Caco-2 (cell line): ENCODE measurements at places on chromosomes 12 and 14.

DNA sequence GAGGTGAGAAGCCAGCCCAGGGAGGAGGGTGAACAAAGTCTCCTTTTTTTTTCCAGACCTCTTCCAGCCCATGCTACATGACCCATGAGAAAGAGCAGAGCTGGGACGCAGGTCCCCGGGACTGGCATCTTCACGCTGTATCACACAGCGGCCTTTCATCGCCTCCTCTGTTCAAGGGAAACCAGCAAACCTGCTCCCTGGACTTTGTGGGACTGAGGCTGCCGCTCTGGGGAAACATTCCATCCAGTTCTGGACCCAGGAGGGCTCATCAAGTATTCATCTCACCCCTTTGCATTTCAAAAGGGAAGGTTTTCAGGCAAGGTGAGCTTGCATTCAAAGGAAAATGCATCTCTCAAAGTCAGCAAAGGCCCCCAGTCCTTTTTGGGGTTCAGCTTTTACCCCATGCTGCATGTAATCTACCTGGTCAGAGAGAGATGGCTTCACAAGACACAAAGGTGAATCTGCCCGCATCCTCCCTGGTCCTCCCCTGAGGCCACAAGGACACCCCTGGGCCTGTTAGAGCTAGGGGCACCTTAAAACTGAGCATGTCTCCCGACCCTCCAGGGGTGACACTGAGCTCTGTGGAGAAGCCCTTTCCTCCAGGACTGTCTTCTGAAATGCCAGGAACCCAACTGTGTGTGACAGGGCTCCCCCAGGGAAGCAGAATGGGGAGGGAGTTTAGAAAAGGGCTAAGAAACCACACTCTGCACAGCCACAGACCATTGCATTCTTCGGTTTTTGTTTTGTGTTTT lies 21.2 kb upstream of the MEG3 start:
- no peak for DNase-seq

DNA sequence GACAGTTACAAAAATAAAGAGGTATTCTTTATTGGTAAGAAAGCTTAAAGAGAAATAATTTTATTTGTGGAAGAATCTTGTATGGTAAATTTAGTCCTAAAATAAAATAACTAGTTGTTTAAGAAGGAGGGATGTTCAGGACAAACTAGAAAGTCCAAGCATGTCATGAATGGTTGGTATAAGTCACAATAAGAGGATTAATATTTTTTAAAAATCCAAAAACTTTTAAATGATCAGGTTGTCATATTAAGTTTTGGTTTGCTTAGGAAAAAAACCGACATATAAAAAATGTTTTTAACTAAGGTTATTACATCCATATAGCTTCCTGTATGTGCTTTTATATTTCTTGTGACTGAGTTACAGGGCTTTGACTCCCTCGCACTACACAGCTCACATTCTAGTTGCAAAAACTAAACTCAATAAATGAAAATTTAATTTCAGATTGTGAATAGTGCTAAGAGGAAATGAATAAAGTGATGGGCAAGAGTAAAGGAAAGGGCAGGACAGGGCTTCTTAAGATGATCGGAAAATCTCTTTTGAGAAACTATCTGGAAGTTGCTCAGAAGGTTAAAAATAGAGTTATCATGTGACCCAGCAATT lies 80.7 kb upstream of the METAP2 start:
- no peak for DNase-seq

- peak; percentile 27 for DNase-seq
These were observed 6.1 kb upstream of the FAIM2 start for GRCh38 chr12:49909826-49910225.

GRCh38 chr14:81676395-81676794 lies 142.7 kb upstream of the SEL1L start:
- DNase-seq, result no peak

- no peak for DNase-seq
These were observed 100.3 kb upstream of the PLEKHG7 start for GRCh38 chr12:92602476-92602875.

DNA sequence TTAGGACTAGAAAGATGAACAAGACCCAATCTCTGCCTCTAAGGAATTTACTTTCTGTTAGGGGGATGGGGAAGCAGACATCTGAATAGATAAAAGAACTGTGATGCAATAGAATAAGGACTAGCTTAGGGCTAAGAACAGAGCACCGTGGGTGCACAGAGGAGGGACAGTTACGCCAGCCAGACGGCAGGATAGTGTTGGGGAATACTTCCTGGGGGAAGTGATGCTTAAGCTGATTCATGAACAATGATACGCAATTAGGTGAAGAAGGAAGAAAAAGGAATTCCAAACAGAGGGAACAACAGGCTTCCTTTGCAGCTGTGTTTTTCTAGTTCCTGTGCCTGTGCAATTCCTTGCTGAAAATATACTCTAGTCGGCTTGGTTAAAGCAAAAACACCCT lies 501.1 kb downstream of the APAF1 start:
- no peak for DNase-seq

- DNase-seq, result no peak
These were observed 331.7 kb downstream of the SOX5 start for GRCh38 chr12:23617749-23618148.

GRCh38 chr12:127293507-127294310 lies 973.3 kb upstream of the TMEM132C start:
- DNase-seq, result peak; percentile 59

GRCh38 chr12:2110127-2110526 lies 57.3 kb downstream of the CACNA1C start:
- DNase-seq, result no peak

DNA sequence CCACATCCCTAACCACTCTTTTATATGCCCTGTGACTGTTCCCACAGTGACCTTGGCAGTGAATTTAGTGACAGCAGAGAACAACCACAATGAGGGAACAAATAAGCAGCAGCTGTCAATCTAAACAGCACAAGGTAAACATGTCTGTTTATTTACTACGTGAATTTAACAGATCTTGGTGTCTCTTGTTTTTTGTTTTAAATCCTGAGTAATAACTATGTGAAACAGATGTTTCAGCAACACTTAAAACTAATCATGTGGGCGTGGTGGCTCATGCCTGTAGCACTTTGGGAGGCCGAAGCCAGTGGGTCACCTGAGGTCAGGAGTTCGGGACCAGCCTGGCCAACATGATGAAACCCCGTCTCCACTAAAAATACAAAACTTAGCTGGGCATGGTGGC lies 17.0 kb upstream of the CFAP54 start:
- DNase-seq, result no peak

GRCh38 chr12:39235990-39236767 lies 206.7 kb downstream of the KIF21A start:
- DNase-seq, result no peak

DNA sequence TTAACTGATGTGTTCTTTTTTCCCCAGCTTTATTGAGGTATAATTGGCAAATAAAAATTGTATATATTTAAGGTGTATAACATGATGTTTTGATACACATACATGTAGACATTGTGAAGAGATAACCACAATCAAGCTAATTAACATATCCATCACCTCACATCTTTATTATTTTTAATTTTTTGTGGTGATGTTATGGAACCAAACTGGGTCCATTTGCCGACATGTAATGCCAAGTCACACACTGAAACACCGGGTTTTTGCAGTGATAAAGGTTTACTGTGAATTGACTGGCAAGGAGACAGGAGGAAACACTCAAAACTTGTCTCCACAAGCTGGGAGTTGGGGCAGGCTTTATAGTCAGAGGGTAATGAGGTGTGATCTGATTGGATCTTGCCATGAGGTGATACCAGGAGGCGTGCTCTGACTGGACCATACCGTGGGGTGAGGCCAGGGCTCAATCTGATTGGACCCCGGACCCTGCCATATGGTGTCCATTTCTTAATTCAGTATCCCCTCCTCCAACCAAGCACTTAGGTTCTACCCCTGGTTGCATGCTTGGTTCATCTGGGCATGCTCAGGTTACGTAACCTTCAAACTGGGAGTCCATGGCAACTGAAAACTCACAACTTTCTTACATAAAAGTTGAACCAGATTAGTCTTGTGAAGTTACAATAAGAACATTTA lies 11.8 kb upstream of the WSCD2 start:
- no peak for DNase-seq

DNA sequence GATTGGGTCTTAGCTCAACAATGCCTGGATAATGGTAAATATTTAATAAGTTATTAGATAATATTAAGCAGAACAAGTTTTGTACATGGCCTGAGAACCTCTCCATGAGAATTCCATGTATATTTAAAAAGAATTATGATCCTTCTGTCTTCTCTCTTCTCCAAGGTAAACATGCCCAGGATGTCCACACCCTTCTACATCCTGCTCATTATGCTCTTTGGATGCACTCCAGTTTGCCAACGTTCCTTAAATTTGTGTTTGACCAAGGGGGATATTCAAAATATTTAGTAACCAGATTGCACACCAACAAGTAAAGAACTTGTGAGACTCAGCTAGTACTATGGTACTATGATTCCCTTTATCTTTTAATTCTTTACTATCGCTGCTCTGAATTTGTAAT lies 44.8 kb upstream of the ERGIC2 start:
- DNase-seq, result no peak

DNA sequence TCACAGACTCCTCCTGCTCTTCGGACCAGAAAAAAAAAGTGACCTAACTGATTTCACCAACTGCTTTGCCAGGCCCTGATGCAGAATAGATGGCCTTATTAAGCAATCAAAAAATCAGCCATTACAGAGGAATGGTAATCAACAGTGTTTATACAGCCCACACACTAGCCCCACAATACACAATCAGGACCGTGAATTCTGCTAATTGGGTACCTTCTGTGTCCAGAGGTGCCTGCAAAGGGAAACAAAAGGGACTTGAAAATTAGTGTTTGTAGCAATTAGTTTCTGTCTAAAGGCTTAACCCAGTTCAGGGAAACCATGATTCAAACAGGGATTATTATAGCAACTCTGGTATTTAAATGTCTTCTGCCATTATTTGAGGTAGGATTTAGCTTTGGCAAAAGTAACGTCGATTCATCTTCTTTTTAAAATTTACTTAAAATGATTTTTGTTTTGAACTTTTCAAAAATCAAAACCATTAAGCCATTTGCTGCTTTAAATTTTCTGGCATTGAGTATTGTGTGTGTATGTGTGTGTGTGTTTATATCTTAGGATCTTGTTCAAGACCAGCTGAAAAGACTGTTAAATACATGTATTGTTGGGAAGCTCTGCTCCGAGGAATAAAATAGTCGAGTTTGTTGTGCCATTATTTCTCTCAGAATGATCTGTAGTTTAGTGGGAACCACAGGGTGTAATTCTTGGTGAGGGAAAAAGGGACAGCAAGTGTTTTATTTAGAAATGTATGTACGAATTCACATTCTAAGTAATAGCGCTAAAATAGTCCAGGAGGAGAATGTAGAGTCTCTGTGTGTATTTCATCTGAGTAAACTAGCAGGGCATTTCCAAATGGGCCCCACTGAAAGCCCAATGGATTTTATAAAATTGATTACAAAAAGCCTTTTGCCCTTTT lies 156.1 kb downstream of the PTCSC3 start:
- no peak for DNase-seq

- DNase-seq, result no peak
These were observed 187.4 kb downstream of the EFCAB11 start for GRCh38 chr14:89767131-89767530.

DNA sequence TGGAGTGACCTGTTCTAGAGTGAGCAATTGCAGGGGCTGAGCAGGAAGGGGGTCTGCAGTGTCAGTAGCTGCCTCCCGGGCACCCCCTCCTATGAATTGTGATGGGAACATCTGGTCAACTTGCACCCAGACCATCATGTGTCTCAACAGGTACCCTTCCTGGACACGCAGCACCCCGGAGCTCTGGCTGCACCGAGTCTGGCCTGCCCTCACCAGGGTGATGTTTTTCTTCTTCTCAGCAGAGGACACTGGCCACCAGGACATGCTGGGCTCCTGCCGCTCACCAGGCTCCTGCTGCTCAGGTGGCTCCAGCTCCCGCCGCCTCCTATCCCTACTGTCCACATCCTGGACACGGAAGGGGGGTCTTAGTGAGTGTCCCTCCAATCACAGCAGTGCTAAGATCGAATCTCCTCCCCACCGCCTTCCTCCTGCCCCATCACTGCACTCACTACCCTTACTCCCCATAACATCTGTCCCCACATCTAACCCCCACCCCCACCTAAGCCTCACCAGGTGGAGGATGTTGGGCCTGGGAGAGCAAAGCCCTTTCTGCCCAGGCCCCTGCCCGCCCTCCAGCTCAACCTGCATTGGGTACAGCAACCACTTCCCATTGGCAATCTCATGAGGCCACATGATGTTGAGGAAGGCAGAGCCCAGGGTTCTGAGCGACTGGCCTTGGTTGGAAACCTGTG lies 14.9 kb downstream of the ITGA7 start:
- DNase-seq, result no peak

DNA sequence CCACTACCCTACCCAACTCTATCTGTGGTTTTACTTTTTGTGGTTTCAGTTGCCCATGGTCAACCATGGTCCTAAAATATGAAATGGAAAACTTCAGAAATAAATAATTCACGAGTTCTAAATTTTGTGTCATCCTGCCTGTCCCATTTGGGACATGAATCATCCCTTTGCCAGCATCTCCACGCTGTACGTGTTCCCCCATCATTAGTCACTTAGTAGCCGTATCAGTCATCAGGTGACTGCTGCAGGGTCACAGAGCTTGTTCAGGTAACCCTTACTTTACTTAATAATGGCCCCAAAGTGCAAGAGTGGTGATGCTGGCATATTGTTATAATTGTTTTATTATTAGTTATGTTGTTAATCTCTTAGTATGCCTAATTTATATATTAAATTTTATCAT lies 209.9 kb downstream of the ITPR2 start:
- no peak for DNase-seq

GRCh38 chr12:118058881-118059280 lies 2.1 kb downstream of the WSB2 start:
- DNase-seq, result no peak

- no peak for DNase-seq
These were observed 13.0 kb upstream of the NUDT14 start for GRCh38 chr14:105193916-105194782.

DNA sequence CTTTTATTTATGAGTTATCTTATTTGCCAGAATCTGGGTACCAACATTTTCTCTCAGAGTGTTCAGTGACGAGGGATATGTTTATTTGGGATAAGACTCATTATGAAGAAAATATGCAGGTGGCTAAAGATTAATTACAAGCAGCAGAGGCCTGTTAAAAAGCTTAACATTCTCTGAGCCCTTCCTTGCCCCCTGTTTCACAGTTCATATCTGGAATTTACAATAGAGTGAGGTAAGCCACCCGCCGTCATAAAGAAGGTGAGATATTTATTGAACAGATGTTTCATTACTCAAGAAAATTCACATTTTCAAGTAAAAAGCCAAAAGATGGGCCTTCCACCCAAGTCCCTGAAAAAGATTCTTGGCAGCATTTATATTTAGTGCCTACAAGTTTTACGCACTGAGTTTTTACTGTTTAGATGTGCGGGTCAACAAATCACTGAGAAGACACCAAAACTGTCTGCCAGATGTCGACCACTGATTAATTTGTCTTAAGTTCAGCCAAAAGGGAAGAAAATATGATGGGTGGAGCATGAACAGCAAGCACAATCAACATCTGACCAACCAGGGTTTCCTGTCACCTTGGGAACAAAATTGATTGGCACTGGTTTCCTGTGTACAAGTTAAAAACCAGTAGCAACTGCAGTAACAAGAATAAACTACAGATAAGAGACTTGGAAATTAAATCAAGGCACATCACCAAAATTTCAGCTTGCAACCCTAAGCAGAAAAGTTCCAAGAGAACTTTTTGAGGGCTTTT lies 85.5 kb upstream of the PTPRB start:
- no peak for DNase-seq

- no peak for DNase-seq
These were observed 216.7 kb downstream of the NUAK1 start for GRCh38 chr12:105921872-105922669.

GRCh38 chr14:51534610-51535011 lies 117.1 kb upstream of the FRMD6 start:
- DNase-seq, result peak; percentile 88
